ENCODE measurements at places on chromosomes 16 and 17. TPM values are rescaled to one million over a fixed set of nuclear protein-coding genes. Genes with fewer than 3 reads are reported as not detected.

DNA sequence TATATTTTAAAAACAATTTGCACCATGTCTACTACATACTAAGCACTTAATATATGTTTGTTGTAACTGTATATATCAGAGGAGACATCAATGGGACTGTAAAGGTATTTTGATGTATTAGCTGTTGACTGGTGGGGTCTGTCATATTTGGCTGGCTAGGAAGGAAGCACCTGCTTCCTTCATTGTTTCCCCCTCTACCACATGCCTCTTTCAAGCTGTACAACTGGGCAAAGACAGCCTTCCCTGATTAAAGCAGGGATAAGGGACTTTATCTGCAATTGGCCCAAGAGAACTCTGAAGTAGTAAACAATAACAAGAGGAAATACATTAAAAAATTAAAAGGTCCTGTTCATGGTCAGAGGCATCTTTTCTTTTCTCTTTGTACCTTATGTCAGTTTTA, 5.5 kb upstream of the SLFN12L start:
- no peak for DNase-seq

DNA sequence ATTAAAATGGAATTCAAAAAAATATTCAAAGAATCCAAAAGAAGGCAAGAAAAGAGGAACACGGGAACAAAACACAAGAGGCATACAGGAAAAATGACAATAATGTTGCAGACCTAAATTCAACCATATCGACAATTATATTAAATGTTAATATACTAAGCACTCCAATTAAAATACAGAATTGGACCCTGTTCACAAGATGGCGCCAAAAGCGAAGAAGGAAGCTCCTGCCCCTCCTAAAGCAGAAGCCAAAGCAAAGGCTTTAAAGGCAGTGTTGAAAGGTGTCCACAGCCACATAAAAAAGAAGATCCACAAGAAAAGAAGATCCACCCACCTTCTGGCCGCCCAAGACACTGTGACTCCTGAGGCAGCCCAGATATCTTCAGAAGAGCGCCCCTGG, 6.3 kb upstream of the XAF1 start:
- no peak for DNase-seq

DNA sequence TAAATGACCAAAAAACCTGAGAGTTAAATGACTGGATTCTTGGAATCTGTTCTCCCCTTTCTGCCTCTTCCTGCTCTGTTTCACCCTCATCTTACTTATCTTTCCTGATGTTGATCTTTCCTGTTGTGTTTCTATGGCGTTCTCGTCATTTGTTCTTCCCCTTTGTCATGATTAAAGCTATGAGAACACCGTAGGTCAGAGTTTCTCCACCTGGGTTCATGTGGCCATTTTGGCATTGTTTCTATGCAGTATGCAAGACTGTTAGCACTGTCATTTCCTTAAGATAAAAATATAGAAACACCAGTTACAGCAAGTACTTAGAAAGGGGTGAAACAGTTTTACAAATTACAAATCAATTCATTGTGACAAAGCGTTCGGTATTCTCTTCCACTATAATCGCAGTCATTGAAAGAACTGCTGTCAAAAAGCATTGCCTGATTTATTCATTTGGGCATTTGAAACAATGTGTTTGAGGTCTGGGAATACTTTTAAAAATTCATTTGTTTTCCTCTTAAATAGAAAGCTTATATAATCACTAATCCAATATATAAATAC, 166.0 kb downstream of the PHKB start:
- DNase-seq = no peak

DNA sequence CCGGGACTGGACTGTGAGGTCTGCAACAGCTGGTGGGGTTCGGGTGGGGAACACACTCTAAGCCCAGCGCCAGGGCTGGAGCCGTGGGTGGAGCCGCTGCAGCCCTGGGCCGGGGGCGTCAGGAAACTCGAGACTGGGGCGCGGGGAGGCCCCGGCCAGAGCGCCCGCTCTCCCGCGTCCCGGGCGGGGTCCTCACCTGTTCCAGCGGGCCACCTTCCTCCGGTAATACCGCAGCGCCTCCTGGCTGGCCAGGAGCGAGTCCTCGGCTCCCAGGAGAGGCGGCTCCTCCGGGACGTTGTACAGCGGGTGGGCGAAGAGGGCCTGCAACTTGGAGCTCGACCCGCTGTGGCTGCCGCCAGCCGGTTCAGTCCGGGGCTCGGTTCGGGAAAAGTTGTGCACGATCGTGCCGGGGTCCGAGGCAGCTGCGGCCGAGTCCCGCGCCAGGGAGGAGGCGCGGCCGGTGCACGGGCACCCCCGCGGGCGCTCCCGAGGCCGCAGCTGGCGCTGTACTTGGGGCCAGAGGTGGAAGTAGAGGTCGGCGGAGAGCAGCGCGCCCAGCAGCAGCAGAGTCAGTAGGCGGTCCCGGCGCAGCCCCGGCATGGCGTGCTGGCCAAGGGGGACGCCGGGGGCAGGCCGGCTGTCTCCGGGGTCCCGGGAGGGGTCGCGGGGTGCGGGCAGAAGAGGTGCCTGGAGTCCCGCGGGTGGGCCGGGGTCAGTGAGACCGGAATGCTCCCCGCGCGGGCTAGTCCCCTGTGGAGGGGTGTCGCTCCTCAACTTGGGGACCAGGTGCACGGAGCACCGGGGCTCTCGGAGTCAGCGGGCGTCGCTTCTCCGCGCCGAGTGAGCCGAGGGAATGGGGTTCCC, 868 bp downstream of the FAM20A start:
- no peak for DNase-seq

GRCh38 chr16:1791943-1792812, 1.3 kb downstream of the IGFALS start:
- peak; percentile 85 for DNase-seq

Gene SECTM1
- total RNA-seq = 14.6 TPM

Gene CCL2
- total RNA-seq = 276 TPM

DNA sequence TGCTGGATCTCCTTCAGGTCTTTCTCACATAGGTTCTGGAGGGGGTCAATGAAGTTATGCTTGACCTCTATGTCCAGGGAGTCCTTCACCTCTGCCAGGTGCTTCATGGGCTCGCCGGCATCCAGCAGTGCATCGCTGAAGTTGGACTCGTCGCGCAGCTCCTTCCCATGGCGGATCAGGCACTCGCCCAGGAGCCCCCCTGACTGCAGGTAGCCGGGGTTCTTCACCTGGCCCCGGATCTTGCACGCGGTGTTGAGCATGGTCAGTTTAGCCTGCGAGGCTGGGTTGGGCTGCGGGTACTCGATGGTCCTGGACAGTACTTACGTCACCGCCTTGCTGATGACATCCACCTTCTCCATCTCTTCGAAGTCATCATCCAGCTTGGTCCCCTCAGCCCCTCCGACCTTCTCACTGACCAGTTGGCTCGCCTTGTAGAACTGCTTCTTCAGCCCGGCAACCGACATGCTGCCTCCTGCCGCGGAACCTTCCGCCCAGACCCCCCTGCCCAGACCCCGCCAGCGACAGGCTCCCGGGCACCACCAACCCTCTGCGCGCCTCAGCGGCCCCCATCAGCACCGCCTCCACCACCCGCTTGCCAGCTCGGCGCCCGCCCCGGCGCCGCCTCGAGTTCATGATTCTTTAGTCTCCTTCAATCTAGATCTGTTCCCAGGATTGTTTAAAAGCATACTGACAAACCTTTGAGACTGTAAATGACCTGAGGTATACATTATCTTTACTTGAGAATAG, 99.8 kb downstream of the KPNA2 start:
- DNase-seq = no peak

DNA sequence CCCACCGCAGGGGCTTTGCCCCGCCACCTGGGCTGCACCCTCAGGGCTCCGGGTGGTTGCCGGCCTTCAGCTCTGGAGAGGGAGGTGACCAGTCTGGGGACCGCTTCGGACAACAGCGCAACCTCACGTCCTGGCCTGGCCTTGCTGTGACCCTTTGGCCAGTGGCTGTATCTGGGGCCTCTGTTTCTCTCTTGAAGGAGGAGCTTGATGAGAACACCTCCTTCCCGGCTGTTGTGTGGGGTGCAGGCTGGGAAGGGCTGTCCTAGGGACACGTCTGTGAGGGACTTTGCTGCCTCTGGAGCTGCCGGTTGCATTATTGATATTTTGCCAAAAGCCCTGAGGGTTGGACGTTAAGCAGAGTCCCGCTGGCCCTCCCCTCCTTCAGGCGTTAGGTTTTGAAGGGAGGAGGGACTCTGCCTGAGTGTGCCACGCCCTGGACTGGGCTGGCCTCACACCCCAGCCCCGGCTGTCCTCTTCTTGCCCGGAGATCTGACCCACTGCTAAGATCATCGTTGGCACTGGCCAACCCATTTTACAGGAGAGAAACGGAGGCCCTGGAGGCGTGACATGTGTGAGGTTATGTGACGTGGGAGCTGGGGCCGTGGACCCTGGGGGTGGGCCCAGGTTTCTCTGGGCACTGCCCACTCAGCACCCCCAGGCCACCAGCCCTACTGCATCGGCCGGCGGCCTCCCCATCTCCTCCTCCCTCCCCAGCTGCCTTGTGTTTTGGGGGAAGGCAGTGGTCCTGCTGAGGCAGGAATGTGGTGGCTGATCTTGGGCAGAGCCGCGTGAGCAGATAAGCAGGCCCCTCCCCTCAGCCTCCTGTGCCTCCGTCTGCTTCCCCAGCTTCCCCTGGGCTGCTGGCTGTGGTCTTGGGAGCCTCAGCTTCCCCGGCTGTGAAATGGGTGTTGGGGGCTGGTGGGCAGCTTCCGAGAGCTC, 8.5 kb downstream of the ZFPM1 start:
- no peak for DNase-seq

GRCh38 chr17:73340093-73340596, 28.3 kb upstream of the CDC42EP4 start:
- DNase-seq = no peak

DNA sequence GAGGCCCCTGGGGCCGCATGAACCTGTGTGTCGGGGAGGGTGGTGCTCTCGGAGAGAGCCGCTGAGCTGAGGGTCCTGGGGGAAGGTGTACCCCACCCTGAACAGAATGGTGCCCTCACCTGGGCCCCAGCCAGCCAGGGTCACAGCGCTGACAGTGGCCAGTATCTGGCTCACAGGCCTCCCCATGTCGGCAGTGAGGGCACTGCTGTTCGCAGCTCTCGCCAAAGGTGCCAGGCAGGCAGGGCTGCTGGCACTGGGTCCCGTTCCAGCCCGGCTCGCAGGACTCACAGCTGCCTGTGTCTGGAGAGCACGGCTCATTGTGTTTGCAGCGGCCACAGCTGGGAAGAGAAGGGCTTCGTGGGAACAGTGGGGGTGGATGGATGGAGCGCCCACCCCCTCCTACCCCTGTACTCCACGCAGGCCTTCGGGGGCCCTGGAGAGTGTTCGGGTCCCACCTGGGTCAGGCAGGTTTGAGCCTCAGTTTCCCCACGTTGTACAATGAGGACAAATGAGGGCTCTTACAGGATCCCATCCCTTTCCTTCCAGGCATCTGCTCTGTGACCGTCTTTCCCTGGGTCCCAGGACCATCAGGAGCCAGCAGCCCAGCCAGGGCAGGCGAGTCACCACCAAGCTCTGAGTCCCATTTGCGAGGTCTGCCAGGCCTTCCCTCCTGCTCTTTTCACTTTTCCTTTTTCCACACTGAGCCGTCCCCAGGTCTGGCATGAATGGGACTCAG, 5.0 kb downstream of the SCARF1 start:
- no peak for DNase-seq

Data from mesenteric fat pad (tissue), 1 donor.